Thyroid gland (tissue), 4 donors: ENCODE measurements at places on chromosomes 5 and 9. TPM values are rescaled to one million over a fixed set of nuclear protein-coding genes. Genes with fewer than 3 reads are reported as not detected.

GRCh38 chr5:167425161-167425560, 866.3 kb upstream of the WWC1 start:
- H3K27ac ChIP-seq = no peak overlapping the region
- H3K4me1 ChIP-seq = no peaks in the 10 kb centered on the region
- no peak overlapping the region for H3K4me3 ChIP-seq
- H3K27me3 ChIP-seq = no peaks in the 10 kb centered on the region
- H3K36me3 ChIP-seq = no peaks in the 10 kb centered on the region

DNA sequence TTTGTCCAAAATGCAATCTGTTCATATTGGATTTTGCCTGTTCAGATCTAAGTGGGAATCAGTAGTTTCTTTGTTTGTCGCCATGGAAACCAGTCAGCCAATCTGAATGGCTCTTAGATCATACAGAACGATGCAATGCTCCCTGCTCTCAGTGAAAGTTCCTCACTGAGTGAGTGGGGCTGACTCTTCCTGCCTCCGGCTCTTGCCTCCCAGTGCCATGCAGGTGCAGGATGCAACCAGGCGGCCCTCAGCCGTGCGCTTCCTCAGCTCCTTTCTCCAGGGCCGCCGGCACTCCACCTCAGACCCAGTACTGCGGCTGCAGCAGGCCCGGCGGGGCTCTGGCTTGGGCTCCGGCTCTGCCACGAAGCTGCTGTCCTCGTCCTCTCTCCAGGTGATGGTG, at the start of gene PTPDC1:
Gene PTPDC1, plus strand, starts transcription at position 151 of the 400 bp plus-strand sequence. Its CDS starts 67 bp downstream, at position 218.
- peaks cover 37% of the 10 kb centered on the region for H3K4me1 ChIP-seq
- H3K36me3 ChIP-seq = no peaks in the 10 kb centered on the region
- H3K27ac ChIP-seq = peak within 1 kb of the TSS; percentile 50
- peak; percentile 30 for DNase-seq

- H3K27ac ChIP-seq = peak overlapping the region; percentile 49
- H3K36me3 ChIP-seq = no peaks in the 10 kb centered on the region
- no peaks in the 10 kb centered on the region for H3K27me3 ChIP-seq
- peak; percentile 85 for DNase-seq
- H3K4me1 ChIP-seq = peaks cover 9% of the 10 kb centered on the region
- H3K4me3 ChIP-seq = no peak overlapping the region
Observed at GRCh38 chr5:154118893-154119336, 71.6 kb upstream of the GALNT10 start.

The NFIB gene
- 57.9 TPM for total RNA-seq

The TMEM174 gene
- total RNA-seq = not detected

GRCh38 chr9:21919377-21920362, 74.5 kb downstream of the CDKN2A start:
- no peak overlapping the region for H3K4me3 ChIP-seq
- no peaks in the 10 kb centered on the region for H3K4me1 ChIP-seq
- no peaks in the 10 kb centered on the region for H3K27me3 ChIP-seq

- DNase-seq = no peak
- no peaks in the 10 kb centered on the region for H3K36me3 ChIP-seq
- H3K27ac ChIP-seq = no peak overlapping the region
- no peaks in the 10 kb centered on the region for H3K4me1 ChIP-seq
- no peak overlapping the region for H3K4me3 ChIP-seq
- no peaks in the 10 kb centered on the region for H3K27me3 ChIP-seq
Observed at GRCh38 chr5:57937501-57938173, 455.0 kb upstream of the ACTBL2 start.

- DNase-seq = no peak
- no peak overlapping the region for H3K4me3 ChIP-seq
- no peaks in the 10 kb centered on the region for H3K36me3 ChIP-seq
- no peaks in the 10 kb centered on the region for H3K27me3 ChIP-seq
- no peak overlapping the region for H3K27ac ChIP-seq
Observed at GRCh38 chr9:84856181-84856632, 186.7 kb downstream of the NTRK2 start.

- no peak for DNase-seq
- H3K36me3 ChIP-seq = no peaks in the 10 kb centered on the region
- H3K4me3 ChIP-seq = no peak overlapping the region
- no peak overlapping the region for H3K27ac ChIP-seq
Observed at GRCh38 chr5:54324651-54325271, 14.4 kb upstream of the ARL15 start.

The FCHO2 gene
- 51.0 TPM for total RNA-seq

DNA sequence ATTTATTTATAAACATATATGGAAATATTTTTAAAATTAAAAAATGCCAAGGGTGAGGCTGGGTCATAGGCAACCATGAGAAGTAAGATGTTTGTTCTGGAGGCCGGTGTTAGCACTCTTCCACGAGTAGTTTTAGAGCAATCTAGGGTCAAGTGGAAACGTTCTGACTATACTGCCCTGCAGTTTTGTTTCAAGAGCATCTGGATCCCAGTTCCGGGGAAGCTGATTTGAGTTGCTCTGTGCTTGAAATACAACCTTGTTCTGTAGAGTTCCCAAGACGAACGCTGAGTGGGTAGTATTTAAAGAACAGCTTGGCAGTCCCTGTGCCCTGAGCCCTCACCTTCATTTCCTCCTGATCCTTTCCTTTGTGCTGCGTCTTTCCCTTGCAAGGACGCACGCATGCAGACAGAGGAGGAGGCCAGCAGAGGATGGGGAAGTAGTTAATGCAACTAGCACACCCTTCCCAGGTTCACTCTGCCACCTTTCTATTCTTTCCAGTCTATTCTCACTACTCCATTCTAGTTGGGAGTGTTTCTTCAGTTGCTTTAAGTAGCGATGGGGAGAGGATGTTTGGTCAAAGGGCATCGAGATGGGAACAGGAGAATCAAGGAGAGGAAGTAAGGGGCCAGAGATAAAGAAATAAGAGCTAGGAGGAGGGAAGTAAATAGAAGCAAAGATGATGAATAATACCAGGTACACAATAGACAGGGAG, 68.3 kb upstream of the ZSWIM6 start:
- H3K36me3 ChIP-seq = no peaks in the 10 kb centered on the region
- H3K27ac ChIP-seq = peak overlapping the region; percentile 43
- no peaks in the 10 kb centered on the region for H3K27me3 ChIP-seq

DNA sequence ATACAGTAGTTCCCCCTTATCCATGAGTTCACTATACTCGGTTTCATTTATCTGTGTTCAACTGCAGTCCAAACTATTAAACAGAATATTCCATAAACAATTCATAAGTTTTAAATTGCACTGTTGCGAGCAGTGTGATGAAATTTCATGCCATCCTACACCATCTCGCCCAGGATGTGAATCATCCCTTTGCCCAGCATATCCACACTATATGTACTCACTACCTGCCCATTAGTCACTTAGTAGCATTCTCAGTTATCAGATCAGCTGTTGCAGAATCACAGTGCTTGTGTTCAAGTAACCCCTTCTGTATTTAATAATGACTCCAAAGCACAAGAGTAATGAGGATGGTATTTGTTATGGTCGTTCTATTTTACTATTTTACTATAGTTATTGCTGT, 51.5 kb downstream of the SHOC1 start:
- no peaks in the 10 kb centered on the region for H3K4me1 ChIP-seq
- H3K36me3 ChIP-seq = no peaks in the 10 kb centered on the region
- H3K4me3 ChIP-seq = no peak overlapping the region
- no peak for DNase-seq
